ACHN (cell line): ENCODE measurements at places on chromosomes 7 and 10.

DNA sequence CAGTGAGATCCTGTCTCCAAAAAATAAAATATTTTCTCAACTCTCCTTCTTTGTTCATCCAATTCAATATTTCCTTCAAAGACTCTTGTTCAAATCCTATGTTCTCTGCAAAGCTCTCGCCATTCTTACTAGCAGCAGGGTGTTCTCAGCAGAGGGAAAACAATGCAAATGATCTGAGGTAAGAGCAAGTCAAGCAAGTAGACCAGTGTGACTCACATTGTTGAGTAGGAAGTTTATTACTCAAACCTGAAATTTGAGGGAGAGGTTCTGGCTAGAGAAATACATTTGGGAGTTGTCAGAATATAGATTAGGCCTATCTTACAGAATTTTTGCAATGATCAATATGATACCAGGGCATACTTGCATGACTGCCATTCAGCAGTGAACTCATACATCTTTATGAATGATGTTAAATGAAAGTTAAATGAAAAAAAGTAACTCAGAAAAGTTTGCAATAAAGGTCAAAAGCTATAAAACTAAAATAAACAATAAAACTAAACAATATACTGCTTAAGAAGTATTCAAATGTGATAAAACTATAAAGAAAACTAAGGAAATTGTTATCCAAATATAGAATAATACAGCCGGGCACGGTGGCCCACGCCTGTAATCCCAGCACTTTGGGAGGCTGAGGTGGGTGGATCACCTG is 5.8 kb downstream of the IDE start:
- peak; percentile 69 for DNase-seq

DNA sequence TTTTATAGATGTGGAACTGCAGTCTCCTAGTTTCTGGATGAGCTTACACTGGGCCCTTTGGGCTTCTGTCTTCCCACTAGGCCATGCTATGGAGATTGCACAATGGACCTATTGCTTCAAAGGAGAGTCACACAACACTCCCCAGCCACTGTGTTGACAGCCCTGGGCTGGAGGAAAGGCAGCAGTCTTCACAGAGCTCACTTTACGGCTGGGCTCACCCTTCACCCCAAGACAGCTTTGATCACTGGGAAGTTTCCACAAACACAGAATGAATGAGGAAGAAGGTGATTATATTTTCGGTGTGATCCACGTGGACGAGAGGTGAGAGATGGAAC is 92.7 kb upstream of the GDF10 start:
- no peak for DNase-seq

- DNase-seq = no peak
Measured at GRCh38 chr10:22764639-22765038, 50.3 kb upstream of the PIP4K2A start.

- DNase-seq = no peak
Measured at GRCh38 chr7:32283546-32283945, 206.6 kb downstream of the LSM5 start.

DNA sequence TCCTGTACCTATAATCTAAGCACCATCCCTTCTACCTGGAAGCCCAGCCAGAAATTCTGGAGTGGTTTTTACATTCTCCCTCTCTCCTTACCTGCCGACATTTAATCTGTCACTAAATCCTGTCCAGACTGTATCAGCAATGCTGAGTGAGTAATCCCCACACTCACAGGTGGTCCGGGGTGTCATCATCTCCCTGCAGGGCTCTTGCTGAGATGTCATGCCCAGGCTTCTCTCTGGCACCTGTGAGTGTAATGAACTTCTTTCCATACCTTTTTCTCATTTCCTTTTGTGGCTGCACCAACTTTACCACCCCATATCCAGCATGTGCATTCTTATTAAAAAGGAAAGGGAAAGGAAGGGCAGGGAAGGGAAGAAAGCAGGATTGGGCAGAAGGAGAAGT is 355.2 kb downstream of the CCSER2 start:
- no peak for DNase-seq

DNA sequence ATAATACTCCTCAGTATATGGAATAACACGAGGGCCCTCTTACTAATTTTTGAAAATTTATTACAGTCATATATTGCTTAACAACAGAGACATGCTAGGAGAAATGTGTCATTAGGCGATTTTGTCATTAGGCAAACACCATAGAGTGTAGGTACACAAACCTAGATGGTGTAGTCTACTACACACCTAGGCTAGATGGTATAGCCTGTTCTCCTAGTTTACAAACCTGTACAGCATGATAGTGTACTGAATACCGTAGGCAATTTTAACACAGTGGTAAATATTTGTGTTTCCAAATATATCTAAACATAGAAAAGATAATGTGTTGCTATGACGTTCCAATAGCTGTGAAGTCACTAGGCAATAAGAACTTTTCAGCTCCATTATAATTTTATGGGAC is 12.8 kb downstream of the OR2F1 start:
- no peak for DNase-seq

DNA sequence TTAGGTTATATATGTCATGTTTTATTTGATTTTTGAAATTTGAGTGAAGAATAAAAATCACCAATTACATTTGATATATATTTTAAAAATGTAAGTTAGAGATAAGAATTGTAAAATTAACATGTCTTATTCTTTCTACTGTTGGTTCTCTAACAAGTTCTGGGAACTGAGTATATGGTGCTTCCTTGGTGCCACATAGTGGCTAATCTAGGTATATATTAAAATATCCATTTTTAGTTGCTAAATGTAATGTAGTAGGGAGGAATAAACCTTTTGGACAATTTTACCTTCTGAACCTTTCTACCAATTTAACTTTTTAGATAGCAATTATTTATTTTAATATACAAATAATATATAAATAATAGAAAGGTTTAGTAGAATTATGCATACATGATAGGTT is 17.5 kb downstream of the CFAP69 start:
- DNase-seq = peak; percentile 67

- no peak for DNase-seq
Measured at GRCh38 chr10:67925449-67926005, 41.1 kb downstream of the SIRT1 start.

DNA sequence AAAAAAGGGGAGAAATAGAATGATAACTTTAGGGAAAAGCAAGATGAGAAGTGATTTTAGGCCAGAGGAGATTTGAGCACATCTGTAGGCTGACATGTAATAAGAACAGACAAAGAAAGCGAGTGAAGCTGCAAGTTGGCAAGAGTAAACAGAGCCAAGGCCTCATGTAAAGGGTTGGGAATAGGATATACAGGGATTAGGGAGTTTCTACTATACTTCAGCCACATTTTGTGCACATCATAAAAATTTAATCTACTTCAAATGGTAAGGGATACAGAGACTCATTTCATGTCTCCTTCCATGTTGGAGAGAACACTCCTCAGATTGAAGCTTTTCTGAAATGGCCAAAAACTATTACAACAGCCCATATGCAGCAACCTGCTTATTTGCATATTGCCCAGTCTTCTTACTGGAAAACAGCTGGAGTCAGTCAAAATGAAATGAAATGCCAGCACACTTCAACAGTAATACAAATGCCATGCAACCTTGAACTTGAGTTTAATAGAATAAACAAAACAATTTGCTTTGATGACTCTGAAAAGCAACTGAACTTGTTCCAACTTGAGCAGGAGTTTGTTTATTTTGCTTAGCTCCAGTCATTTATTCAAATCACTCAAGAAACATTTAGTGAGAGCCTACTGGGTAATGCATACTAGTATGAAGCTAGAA is 49.9 kb downstream of the NRCAM start:
- no peak for DNase-seq

- no peak for DNase-seq
Measured at GRCh38 chr10:99880080-99880835, 97.8 kb downstream of the ABCC2 start.

GRCh38 chr7:151406051-151406875 is 3.6 kb downstream of the WDR86 start:
- DNase-seq = no peak

DNA sequence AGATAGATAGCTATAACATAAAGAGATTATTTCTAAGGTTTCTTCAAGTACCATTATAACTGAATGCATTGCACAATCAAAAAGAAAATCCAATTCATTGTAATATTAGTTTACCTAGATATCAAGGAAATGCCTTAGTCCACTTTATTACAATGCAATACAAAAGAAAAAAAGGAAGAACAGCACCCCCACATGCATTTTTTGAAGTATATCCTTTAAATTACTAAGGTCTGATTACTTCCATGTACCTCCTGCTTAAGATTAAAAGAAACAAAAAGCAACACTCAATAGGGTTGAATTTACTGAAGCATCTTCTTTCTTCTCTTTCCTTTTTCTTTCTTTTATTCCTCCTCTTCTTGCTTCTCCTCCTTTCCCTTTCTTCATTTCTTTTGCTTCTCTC is 973.8 kb upstream of the LRRTM3 start:
- peak; percentile 14 for DNase-seq

- DNase-seq = no peak
Measured at GRCh38 chr10:90993340-90993739, 72.5 kb upstream of the ANKRD1 start.

GRCh38 chr10:80503584-80504157 is 34.0 kb upstream of the SH2D4B start:
- no peak for DNase-seq

- no peak for DNase-seq
Measured at GRCh38 chr10:115045499-115045898, 47.7 kb upstream of the ATRNL1 start.

- no peak for DNase-seq
Measured at GRCh38 chr7:40674316-40674715, 539.5 kb downstream of the SUGCT start.

DNA sequence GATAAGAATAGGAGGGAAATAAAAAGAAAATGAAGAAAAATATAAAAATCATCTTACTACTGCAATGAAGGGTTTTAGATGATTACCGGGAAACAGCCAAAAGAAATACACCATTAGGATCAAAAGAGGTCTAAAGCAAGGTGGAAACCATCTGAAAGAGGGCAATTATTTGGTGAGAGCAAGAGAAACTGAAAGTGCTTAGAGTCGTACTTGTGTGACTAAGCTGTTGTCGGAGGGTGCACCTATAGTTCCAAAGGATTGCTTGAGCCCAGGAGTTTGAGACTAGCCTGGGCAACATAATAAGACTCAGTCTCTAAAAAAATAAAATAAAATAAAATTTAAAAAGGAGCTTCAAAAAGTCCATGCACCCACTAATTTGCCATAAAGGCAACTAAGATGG is 169.5 kb downstream of the DKK1 start:
- peak; percentile 26 for DNase-seq

DNA sequence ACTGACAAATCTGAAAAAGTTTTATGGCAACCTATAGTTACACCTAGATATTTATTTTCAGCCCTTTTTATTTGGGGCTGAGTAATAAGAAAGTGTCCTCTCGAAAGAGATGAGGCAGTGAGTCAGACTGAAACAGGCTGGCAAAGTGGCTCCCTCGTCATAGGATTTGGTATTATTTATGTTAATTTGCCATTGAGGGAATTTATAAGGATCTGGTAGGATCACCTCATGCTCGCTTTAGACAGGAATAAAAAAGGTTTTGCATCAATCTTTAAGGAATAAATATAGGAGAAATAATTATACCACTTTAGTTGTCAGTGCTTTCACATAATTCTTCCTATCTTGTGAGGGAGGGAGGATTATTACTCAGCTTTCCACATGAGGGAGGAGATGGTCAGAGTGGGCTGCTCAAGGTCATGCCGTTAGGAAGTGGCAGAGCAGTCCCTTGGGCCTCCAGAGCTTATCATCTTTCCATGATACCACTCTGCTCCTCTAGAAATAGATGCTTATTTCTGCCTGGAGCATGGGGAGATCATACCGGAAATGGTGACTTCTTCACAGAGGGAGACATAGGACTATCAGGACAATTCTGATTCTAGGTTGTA is 356.8 kb downstream of the GPR158 start:
- DNase-seq = no peak
